ENCODE measurements at places on chromosomes 1 and 21.

- DNase-seq = no peak
Measured at GRCh38 chr1:200971955-200972711, 51.4 kb downstream of the KIF21B start.

GRCh38 chr1:218297867-218298266, 12.8 kb downstream of the RRP15 start:
- no peak for DNase-seq

DNA sequence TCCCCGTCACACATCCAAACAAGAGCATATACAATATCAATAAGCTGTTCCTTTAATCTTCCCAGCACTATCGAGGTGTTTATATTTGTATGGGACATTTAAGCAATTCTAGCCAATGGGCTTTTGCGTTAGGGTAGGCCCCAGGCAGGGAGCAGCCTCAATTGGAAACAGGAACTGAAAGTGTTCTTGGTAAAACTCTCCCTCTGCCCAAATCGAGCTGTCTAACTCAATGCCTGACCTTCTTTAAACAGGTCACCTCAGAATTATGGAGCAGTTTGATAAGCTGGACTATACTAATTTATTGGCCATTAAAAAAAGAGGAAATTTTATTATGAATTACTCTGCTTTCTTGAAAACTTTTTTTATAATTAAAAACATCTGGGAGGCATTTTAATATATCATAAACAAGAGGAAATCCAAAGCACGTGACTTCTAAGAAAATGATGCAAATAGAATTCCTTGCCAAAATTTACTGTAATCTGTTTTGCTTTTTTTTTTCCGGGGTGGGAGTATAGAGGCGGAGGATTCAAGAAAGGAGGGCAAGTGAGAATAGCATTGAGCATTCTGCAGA, 498.1 kb downstream of the LMO4 start:
- DNase-seq = no peak

GRCh38 chr1:220113136-220113695, 19.3 kb downstream of the IARS2 start:
- no peak for DNase-seq

DNA sequence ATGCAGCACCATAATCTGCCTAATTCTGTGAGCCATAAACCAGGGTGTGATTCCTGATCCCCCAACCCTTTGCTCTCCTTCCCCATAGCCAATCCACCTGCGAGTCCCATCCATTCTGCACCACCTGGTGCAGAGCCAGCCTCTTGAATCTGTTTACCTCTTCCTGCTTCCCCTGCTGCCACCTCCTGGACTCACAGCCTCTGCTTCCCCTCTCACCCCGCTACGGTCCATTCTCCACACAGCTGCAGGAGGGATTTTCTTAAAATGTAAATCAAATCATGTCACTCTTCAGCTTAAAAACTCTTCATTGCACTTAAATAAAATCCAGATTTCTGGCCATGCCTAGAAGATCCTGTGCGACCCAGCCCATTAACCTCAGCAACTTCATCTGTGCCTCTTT, 186.7 kb downstream of the FOXD2 start:
- peak; percentile 23 for DNase-seq

DNA sequence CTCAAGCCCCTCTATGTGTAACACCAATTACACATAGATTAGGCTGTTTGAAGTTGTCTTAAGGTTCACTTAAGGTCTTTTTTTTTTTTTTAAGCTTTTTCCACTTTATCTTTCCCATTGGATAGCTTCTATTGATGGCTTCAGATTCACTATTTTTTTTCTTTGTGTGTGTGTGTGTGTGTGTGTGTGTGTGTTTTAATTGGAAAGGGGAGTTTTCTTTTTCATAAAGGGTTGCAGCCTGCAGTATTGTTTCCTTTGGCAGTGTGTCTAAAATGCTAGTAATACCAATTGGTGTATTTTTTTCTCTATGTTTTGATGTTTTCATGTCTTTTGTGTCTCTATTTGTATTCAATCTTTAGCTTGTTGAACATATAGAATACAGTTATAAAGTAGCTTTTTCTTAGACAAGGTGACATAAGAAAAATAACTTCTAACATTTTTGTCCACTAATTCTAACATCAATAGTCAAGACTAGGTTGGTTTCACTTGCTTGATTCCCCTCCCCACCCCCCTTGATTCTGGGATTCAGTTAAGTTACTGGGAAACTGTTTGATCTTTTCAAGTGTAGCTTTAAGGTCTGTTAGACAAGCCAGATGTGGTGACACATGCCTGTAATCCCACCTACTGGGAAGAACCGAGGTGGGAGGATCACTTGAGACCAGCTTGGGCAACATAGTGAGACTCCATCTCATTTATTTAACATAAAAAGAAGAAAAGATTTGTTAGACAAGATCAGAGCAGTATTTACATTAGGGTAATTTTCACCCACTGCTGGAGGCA, 21.4 kb downstream of the PRRC2C start:
- no peak for DNase-seq

- DNase-seq = no peak
Measured at GRCh38 chr1:200351826-200352549, 57.8 kb downstream of the ZNF281 start.

DNA sequence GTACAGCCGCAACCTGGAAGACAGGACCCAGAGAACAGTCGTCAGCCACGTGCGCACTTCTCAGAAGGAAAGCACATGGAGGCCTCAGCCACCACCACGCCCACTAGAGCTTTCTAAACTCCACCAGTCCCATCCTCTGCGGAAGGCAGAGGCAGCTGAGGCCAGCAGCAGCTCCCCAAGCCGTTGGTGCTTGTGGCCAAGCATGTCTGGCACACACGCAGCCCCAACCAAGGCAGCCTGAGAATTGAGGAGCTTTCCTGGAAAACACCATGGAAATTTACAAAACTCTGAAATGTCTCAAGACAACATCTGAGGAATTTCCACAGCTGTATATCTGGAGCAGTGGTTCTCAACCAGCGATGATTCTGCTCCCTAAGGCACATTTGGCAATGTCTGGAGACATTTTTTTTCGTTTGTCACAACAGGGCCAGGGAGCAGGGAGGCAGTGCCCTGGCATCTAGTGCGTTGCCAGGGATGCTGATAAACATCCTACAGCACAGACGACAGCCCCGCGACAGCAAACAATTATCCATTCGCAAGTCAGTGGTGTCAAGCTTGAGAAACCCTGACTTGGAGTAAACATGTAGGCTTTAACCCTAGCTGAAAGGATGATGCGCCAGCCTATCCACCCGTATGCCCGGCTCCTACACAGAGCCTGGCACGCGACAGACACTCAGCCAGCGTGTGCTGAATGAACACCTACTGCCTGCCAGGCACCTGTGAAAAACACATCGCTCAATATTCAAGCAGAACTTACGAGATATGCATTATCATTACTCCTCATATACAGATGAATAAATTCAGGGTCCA, 24.7 kb downstream of the NPHP4 start:
- no peak for DNase-seq

- DNase-seq = no peak
Measured at GRCh38 chr1:186618401-186619170, 61.6 kb downstream of the PTGS2 start.

GRCh38 chr1:58732087-58732775, 32.4 kb upstream of the MYSM1 start:
- no peak for DNase-seq

DNA sequence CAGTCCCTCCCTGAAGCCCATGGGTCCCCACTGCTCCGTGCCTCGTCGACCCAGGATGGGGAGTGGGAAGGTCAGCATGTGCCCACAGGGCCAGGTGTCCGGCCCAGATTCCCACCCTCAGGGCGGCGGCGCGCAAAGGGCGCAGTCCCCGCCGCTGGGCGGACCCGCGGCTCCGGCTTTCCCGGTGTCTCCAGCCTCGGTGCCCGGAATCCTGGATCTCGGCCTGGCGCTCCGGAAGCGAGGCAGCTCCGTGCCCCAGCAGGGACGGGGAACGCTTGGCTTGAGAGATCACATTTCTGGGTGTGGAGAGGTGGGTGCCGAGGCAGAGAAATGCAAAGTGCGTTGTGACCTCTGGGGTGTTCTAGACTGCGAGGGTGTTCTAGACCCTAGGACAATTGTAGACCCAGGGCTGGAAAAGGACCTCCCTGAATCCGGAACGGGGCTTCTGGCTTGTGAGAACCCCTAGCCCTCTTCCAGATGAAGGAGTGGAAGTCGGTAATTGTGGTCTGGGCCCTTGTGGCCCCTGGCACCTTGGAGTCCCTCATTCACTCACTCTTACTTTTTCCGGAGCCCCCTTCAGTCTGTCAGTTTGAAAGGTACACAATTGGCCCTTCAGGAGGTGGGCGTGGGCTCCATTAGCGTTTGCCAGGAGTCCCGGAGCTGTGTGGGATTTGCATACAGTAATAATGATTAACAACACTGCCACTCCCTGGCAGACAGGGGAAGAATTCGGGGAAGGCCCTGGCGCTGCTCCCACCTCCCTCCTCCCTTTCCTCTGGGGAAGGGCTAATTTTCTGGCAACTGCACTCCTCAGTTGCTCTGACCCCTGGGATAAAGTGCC, 1.6 kb upstream of the KCND3 start:
- peak; percentile 60 for DNase-seq

DNA sequence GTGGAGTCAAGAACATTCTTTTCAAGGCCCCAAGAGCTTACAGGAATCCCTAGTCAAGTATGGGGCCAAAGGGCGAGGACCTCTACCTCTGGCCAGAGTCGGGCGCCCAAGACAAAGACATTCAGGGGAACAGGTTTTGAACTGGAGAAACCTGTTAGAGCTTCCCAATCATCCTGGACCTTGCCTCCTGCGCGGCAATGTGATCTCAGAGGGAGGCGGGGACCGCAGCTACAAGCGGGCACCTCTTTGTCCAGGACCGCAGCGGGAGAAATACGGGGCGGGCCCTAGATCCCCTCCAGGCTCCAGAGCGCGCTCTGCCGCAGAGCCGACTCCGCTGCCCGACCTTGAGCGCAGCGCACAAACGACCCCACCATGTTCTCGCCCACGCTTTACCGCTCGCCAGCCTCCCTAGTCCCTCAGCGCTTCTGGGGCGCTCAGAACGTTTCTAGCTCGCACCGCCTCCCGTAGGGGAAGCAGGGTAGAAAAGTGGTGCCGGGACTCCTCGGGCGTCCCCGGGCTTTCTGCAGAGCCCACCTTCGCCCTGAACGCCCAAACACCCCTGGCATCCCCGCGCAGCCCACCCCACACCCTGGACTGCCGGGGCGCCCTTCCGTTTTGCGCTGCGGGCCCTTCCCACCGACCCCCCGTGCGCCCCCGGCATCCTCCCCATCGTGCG, 28.1 kb downstream of the RABIF start:
- DNase-seq = no peak

DNA sequence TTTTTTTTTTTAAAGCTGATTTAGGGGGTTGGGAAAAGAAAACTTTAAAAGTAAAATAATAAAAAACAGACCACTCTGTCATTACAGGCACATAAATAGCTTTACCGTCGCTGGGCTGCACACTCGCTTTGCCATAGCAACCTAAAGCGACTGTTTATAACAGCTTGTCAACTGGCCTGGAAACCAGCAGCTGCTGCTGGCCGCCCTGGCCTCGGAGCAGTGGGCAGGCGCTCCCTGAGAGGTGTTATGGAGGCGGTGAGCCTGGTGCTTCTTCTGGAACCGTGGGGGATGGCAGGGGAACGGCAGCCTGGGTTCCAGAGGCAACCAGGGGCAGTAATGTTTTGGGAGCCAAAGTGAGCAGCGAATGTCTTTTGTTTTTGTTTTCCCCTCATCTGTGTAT, 45.7 kb downstream of the ATP2B4 start:
- no peak for DNase-seq

- DNase-seq = no peak
Measured at GRCh38 chr1:186623551-186623950, 56.7 kb downstream of the PTGS2 start.

GRCh38 chr1:62050165-62050564, 144.5 kb upstream of the L1TD1 start:
- no peak for DNase-seq

GRCh38 chr21:38295997-38296764, 39.4 kb downstream of the KCNJ15 start:
- DNase-seq = no peak

DNA sequence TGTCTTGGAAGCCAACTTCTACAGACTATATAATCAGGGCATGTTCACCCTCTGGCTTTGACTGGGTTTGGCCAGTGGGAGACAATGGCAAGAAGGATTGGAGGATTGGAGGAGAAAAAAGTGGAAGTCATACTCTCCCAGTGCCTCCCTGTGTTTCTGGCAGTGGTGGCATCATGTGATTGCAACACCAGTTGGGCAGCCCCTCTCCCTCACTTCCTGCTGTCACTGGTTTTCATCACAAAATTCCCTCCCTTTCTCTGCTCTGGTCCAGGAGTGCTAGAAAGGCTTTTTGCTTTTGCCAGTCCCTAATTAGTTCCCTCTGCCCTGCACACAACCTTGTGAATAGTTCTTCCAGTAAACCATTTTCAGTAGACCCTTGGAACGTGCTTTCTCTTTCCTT, 3.7 kb upstream of the QSOX1 start:
- DNase-seq = no peak

- no peak for DNase-seq
Measured at GRCh38 chr1:20266642-20267041, 24.0 kb upstream of the VWA5B1 start.

GRCh38 chr1:198556971-198557370, 16.5 kb upstream of the ATP6V1G3 start:
- DNase-seq = no peak

GRCh38 chr21:31778546-31778945, 46.6 kb upstream of the SCAF4 start:
- DNase-seq = no peak

GRCh38 chr21:20802201-20802600, 196.0 kb upstream of the NCAM2 start:
- no peak for DNase-seq

- DNase-seq = no peak
Measured at GRCh38 chr1:53371851-53372250, 44.0 kb upstream of the LRP8 start.

DNA sequence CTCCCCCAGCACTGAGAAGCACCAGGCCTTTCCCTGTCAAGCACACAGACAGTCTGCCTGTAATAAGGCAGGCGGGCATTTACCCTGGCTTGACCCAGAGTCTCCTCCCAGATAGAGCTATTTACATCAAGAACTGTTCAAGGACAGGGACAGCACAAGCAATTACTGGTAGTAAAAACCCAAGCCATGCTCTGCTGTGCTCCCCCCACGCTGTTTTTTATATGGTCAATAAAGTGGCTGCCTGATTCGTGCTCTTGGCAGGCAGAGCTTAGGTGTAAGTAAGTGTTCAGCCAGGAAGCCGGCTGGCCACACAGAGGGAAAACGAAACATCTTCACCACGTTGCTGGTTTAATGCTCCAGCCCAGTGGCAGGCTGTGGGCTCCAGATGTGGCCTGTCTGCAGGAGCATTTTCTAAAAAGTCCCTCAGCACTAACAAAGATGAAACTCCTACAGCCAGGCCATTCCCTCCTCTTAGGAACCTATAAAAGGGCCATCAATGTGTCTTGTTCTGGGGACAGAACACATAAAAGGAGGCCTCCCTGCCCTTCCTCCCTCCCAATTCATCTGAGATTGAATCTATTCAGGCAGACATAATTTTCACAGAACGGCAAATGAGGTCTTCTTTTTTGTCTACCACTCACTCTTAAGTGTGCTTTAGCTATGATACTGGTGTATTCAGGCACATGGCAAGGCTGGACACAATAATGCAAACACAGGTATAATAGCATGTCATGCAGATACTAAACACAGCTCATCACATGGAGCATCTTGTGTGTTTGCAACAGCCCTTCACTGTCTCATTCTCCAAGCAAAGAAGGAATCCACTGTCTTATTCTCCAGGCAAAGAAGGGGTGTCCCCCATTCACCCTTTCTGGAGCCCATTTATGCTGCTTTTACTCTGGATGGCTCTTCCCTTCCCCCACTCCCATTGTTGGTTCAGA, 378.9 kb downstream of the HHAT start:
- DNase-seq = no peak

GRCh38 chr1:53327182-53327913, 522 bp downstream of the LRP8 start:
- DNase-seq = no peak

Measured in NCI-H1436 treated with DMSO at 0.1 percent for 48 hours (cell line).